ENCODE measurements at places on chromosomes 12 and 14.

DNA sequence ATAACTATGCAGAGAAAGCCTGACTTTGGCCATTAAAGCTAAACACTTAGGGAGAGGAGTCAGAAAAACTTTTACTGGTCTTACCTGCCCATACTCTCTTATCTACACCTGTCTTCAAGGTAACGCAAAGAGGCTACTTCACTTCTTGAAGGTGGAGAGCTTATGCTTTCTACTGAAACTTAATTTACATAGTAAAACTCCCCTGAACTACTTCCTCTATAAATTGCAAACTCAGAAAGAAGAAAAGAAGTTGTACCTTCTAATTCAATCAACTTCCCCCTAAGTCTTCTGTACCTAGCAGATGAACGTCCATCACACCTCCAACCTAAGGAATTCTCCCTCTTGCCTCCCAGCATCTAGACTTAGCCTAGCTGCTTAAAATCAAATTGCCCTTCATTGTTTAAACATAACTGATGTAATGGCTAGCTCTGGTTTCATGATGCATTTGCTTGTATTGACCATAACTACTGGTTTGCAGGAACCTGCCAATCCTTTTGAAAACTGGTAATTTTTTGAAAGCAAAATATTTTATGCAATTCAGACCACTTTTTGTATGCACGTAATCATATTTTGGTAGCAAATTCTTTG is 87.7 kb downstream of the STON2 start:
- no peak for DNase-seq

- no peak for DNase-seq
Observed at GRCh38 chr12:108620236-108620879, 13.3 kb downstream of the SELPLG start.

GRCh38 chr14:51614707-51615106 is 37.0 kb upstream of the FRMD6 start:
- DNase-seq: no peak

DNA sequence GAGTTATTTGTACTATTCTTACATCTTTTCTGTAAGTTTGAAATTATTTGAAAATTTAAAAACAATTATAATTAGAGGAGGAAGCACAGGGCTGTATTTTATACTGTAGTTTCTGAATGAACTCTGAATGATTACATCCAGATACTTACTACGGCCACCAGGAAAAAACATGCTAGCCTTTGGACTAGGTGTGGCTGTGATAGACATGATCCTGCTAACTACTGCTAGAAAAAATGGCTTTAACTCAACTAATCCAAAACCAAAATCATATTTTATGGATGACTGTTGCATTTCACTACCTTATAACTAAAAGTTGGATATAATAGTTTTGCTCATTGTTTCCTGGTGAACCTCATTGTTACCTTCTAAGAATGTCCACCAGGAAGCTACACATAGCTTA is 15.1 kb upstream of the SLC25A3 start:
- DNase-seq: no peak

GRCh38 chr14:33734387-33734786 is 216.5 kb downstream of the EGLN3 start:
- DNase-seq: no peak

DNA sequence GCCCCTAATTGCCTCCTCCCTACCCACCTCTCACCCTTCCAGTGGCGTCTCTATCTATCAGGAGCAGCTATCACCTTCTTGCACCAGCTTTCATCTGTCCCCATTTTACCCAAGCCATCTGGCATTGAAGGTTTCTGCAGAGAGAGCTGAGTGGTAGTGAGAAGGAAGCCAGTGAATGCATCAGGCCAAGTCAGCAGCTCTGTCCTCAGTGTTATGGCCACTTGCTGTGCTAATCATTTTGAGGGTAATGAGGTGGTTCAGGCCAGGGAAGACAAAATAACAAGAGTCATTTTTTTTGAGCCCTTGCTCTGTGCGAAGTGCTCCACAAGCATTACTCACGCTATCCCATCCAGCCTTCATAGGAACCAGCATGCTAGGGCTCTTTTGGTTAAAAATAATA is 164.7 kb downstream of the SUDS3 start:
- DNase-seq: no peak

- no peak for DNase-seq
Observed at GRCh38 chr12:9867531-9867930, 1.6 kb downstream of the CLEC2B start.

- DNase-seq: no peak
Observed at GRCh38 chr12:123571343-123571813, 13.0 kb upstream of the TMED2 start.

- no peak for DNase-seq
Observed at GRCh38 chr14:88392609-88393008, 7.2 kb downstream of the SPATA7 start.

- DNase-seq: no peak
Observed at GRCh38 chr12:83823386-83824045, 1089.1 kb downstream of the SLC6A15 start.

- DNase-seq: no peak
Observed at GRCh38 chr12:81962126-81962856, 203.1 kb upstream of the PPFIA2 start.

DNA sequence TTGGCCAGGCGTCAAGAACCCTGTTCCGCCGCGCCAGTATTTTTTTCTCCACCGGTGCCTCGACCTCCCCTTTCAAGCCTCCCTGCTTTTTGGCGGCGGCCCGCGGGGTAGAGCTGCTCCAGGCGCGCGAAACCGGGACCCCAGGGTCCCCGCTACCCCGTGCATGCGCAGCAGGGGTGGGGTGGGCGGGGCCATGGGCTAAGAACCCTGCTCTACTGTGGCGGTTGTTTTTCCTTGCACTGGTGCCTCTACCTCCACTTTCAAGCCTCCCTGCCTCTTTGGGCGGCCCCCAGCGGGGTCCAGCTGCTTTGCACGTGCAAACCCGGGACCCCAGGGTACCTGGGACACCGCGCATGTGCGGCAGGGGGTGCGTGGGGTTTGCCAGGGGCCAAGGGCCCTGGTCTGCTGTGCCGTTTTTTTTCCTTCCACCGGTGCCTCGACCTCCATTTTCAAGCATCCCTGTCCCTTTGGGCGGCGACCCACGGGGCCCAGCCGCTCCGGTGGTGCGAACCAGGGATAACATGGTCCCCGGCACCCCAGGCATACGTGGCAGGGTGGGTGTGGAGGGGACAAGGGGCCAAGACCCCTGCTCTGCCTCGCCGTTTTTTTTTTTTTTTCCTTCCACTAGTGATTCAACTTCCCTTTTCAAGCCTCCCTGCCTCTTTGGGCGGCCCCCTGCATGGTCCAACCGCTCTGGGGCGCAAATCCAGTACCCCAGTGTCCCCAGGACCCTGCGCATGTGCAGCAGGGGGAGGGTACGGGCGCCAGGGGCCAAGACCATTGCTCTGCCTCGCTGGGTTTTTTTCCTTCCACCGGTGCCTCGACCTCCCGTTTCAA is 326.8 kb downstream of the ALG10 start:
- no peak for DNase-seq

- DNase-seq: peak; percentile 39
Observed at GRCh38 chr12:131833896-131834641, 5.9 kb downstream of the MMP17 start.

DNA sequence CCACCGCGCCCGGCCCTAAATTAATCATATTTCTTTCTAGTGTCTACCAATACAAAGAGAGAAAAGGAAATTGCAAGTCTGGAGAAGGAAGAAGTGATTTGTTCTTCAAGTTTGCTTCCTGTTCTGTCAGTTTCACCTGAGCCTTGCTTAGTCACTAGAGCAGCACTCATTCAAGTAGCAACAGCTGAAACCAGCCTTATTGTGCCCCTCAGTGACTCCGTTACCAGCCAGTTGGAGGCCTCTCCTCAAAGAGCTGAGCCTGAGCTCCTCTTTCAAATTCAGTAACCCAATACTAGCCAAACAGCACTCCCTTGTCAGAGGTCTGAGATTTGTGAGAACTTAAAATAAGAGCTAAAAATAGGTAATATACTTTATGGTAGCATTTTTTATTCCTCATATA is 17.4 kb downstream of the PAWR start:
- DNase-seq: no peak

- no peak for DNase-seq
Observed at GRCh38 chr12:45503899-45504298, 225.6 kb upstream of the ARID2 start.

- no peak for DNase-seq
Observed at GRCh38 chr12:18567787-18568186, 170.0 kb downstream of the PLCZ1 start.

DNA sequence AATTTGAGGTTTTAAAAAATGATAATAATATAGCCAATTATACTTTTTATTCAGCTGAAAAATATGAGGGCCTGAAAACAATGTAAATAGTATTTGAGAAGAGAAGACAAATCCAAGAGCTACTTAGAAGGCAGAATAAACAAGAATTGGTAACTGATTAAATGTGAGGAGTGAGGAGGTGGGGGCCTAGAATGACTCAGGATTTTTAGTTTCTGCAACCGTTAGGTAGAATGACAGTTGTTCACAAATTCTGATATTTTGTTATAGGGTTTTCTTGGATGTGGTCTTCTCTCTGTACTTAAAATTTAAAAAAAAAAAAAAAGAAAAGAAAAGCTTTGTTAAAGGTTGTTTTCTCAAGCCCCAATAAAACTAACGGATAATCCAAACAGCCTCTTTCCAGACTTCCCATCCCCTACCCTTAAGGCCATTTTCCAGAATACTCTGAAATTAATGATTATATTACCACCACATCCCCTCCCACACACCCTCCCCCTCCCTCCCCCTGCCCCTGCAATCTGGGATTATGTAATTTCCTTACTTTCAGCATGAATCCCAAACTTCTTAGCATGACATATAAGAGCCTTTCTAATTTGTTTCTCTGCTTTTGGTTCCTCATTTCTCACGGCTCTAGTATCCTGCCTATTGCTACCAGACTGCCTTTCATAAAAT is 50.4 kb downstream of the LRP6 start:
- no peak for DNase-seq

Measured in ureter (tissue), 1 donor.